Stimulated activated CD8-positive, alpha-beta memory T cell treated with anti-CD3 and anti-CD28 coated beads, Interleukin-15, amount 100 ng/mL, for 24 hours (primary cell): ENCODE measurements at places on chromosomes 16 and 17.

GRCh38 chr17:43601280-43602039, 55.3 kb upstream of the ETV4 start:
- DNase-seq = no peak

- no peak for DNase-seq
Measured at GRCh38 chr17:70677783-70678647, 508.7 kb downstream of the KCNJ2 start.

DNA sequence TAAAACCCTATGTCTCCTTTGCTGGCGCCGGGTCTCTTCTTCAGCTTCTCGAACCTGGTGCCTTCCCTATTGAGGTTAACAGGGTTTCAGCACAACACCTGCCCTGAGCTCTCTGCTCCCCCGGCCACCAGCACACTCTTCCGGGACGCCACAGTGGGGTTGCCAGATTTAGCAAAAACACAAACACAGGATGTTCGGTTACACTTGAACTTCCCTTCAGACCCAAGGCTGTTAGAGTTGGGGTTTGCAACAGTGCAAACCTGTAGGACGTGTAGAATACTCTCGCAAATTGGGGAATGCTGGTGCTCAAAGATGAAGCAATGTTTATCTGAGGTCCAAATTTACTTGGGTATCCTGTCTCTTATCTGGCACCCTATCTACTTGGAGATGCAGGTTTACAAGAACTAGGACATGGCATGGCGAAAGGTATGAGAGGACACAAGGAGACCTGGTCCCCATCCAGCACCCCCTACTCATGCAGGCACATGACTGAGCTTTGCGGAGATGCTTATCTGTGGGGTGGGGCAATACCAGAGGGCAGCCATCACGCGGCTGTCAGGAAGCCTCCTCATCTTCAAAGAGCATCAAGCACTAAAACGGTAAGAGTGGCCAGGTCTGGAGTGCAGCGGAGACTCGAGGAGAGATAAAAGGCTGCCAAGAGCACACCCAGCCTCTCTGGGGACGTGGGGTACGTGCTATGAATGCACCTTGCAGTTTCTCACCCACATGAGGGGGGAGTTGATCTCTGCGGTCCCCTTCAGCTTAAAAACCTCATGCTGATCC, 52.8 kb downstream of the SDK2 start:
- no peak for DNase-seq

DNA sequence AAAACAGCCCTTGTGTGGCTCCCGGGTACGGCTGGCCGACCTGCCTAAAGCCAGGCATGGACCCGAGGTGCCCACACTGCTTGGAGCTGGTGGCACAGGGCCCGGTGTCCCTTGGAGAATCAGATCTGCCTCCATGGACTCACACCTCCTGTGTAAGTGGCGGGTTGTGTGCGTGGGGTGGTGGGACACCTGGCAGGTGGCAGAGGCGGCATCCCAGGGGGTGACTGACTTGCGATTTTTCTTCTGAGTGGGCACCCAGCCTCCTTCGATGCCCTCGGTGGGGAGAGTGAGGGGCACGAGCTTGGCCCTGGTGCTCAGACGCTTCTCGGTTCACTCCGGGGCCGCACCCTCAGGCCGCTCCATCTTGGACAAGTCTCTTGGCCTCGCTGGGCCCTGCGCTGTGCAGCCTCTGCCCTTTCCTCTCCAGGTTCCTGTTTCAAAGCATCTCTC, 35.8 kb downstream of the METRNL start:
- DNase-seq = no peak

- no peak for DNase-seq
Measured at GRCh38 chr16:88303890-88304819, 78.6 kb upstream of the ZNF469 start.

GRCh38 chr16:29975134-29975538, 1.5 kb downstream of the TAOK2 start:
- DNase-seq = no peak

DNA sequence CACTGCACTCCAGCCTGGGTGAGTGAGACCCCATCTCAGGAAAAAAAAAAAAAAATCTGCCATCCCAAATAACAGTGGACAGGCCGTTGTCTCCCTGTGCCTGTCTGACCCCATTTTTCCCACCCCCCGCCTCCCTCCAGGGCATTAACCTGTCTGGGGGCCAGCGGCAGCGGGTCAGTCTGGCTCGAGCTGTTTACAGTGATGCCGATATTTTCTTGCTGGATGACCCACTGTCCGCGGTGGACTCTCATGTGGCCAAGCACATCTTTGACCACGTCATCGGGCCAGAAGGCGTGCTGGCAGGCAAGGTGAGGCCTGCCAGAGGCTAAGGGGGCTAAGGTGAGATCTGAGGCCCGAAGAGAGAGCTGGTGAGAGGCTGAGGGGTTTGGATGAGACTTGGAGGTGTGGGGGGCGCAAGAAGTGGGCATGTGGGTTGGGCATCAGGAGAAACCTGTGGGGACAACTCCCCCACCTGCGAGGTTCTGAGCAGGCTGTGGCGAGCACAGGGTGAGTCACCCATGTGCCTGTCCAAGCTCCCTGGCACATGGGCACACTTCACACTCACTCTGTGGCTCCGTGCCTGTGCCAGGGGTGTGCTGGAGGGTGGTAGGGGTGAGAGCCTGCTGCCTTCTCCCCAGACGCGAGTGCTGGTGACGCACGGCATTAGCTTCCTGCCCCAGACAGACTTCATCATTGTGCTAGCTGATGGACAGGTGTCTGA, 34.7 kb downstream of the ANKRD40 start:
- DNase-seq = no peak

DNA sequence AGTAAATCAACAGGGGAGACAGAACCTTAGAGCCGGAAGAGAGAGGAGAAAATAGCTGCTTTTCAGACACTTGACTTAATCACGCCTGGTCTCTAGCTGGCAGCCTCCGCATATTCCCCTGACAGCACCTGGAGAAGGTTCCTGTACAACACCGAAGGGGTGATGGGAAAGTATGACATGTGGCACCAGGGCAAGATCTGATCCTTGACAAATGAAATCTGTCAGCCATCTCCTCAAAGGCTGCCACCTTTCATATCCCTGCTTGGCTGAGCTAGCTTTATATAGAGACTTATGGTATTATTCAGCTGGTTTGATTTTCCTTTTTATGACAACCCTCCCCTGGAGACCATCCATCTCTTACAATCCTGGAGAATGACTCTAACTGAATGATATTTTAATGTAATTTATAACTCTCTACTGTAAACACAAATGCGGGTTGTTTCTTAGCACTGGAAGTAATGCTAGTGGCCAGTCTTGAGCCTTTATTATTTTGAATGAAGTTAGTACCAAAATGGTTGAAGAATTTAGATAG, 1205.3 kb upstream of the CDH8 start:
- no peak for DNase-seq

DNA sequence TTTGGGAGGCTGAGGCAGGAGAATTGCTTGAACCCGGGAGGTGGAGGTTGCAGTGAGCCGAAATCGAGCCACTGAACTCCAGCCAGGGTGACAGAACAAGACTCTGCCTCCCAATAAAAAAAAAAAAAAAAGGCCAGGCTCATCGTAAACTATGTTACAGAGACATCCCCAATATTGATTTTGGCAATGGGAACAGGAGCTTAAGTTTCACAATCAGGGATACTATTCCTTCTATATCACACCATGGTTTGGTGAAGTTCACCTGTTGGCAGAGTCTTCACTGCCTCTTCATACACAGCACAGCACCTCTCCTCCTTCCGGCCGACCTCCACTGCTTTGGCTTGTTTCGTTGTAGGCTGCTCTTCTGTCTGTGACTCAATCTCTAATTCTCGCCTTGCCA, 21.2 kb downstream of the UTP6 start:
- DNase-seq = no peak

GRCh38 chr16:20369452-20370054, 17.0 kb upstream of the UMOD start:
- DNase-seq = no peak

DNA sequence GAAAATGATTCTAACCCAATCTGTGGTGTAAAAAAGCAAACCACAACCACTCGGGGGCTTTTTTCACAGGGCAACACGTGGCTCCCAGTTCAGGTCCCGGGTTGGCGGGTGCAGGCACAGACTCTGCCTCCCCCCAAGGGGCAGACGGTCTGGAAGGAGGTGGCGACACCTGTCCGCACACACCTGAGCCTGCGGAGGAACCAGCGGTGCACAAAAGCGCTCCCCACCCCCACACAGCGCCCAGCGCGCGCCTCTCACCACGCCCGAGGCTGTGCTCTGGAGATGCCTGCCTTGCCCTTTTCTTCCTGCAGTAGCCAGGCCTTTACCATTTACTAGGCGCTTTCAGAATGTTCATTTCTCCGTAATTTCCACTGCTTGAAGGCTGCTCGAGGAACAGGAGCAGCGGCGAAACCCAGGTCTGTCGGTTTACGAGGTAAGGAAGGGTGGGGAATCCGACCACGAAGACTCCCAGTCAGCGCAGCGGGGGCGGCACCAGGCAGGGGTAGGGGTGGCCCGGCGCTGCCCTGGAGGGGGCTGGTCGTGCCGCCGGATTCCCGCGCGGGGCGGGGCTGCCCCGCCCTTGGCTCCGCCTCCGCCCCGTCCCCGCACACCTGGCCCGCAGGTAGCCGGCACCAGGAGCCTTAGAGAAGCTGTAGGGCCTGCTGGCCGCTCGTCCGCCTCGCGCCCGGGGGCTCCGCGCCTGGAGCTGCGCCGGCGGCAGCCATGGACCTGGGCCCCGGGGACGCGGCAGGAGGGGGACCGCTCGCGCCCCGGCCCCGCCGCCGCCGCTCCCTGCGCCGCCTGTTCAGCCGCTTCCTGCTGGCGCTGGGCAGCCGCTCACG, at the start of gene USP43:
USP43 (plus strand) TSS at position 608 of the 842 bp plus-strand sequence; CDS start at position 724, 116 bp downstream.
- DNase-seq = no peak

GRCh38 chr16:72788269-72788809, 259.6 kb downstream of the ZFHX3 start:
- DNase-seq = no peak

DNA sequence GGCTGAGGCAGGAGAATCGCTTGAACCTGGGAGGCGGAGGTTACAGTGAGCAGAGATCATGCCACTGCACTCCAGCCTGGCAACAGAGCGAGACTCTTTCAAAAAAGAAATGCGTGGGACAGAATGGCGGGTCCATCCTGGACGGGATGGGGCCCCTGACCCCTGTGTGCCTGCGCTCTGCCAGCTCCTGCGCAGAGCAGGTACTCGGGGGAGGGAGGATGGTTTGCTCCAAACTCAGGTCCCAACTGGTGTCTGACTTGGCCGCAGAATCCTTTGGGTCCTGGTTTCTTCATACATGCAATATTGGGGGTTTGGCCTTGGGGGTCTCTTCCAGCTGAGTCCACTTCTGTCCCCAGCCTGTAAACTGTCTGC, 10.4 kb downstream of the CHMP6 start:
- DNase-seq = no peak

- no peak for DNase-seq
Measured at GRCh38 chr17:56896217-56896967, 17.5 kb downstream of the TRIM25 start.

GRCh38 chr16:3173892-3174617, 13.9 kb upstream of the OR1F1 start:
- DNase-seq = no peak

- DNase-seq = no peak
Measured at GRCh38 chr17:60959696-60960095, 282.0 kb downstream of the BCAS3 start.

GRCh38 chr17:1755827-1756262, 6.0 kb upstream of the SERPINF1 start:
- DNase-seq = no peak

GRCh38 chr17:16406742-16407674, 8.4 kb upstream of the TRPV2 start:
- DNase-seq = no peak

DNA sequence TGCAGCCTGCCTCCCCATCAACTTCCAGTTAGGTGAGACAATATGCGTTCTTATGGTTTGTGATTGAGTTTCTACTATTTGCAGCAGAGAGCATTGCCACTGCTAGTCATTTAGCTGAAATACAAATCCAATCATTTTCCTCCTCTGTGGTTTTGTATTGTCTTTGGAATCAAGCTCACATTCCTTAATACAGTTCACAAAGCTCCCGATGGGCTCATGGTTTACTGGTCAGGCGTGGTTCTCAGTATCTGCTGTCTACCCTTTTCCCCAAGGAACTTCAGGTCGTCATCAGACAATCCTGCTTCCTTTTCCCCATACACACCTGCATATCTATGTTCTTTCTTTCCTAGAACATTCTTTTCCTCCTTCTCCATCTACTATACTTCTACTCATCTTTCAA, 69.6 kb upstream of the GAS7 start:
- no peak for DNase-seq

GRCh38 chr17:77167472-77168306, 26.9 kb downstream of the SEC14L1 start:
- DNase-seq = no peak

DNA sequence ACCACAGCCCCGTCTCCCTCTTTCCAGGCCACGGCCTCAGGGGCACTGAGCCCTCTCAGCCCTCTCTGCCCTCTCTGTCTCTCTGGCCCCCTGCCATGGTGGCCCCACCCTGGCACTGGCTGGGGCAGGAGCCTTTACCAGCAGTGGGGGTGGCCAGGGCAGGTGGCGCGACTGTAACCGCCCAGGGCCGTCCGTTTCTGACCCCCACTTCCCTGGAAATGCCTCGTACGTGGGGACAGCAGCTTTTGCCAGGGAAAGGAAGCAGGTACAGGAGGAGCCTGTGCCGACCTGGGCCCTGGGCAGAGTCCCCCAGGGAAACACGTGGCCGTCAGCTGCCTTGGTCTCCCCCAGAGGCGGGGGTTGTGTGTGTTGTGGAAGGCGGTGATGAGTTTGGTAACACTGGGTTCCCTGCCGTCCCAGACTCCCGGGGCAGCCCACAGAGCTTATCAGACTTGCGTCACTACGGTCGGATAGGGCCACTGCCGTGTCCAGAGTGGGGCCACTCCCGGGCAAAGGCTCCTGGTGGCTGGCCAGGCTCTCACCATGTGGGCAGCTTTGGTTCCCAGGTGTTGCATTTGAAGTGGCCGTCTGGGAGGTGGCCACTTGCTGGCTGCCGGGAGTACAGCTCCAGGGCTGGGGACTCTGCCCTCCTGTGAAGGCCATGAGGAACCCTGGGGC, 249.3 kb upstream of the CIBAR2 start:
- DNase-seq = no peak

- DNase-seq = no peak
Measured at GRCh38 chr16:67104061-67104460, 5.7 kb upstream of the PHAF1 start.

DNA sequence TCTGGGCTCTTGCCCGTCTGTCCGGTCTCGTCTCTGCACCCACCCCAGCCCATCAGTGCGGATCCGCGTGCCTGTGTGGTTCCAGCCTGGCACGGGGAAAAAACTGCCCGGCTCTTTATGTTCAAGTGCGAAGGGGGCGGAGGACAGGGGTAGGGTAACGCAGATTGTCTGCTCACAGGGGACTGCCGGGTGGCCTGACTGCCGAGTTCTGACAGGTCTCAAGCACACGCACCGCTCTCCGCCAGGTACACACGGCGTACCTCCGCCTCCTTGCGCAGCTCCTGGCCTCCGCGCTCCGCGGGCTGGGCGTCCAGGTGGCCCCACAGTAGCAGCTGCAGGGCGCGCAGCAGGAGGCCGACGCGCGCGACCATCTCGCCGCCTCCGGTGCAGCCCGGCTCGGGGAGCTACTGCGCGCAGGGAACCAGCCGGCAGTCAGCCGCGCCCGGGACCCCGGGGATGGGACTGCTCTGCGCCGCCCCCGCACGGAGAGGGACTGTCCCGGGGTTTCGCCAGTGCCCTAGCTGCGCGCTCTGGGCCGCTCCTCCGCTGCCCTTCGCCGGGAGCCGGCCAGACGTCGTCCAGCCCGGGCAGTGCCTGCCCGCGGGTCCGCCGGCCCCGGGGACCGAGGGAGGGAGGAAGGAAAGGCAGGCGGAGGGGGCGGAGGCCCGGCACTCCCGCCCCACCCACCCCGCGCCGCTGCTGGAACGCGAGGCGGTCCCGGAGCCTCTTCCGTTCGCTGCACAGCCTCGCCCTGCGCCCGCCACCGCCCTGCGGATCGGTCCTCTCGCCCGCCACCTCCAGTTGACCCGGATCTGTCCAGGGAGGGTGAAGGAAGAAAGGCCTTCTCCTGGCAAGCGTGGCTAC, at the start of gene MMP28:
MMP28 (minus strand) TSS at position 635 of the 864 bp plus-strand sequence; CDS start at position 371, 264 bp downstream.
- DNase-seq = no peak
